ENCODE measurements at places on chromosomes 2 and 18. TPM values are rescaled to one million over a fixed set of nuclear protein-coding genes. Genes with fewer than 3 reads are reported as not detected.

Gene CD8B2
- total RNA-seq, result not detected

Gene TDRD15
- total RNA-seq, result not detected

Gene PRSS56
- total RNA-seq, result 1.9 TPM

Gene ZNF385B
- total RNA-seq, result 24.9 TPM

Gene SCYGR4
- total RNA-seq, result not detected

Gene REG1B
- total RNA-seq, result 1.4 TPM

Gene UPP2
- not detected for total RNA-seq

Gene PREPL
- total RNA-seq, result 47.4 TPM

DNA sequence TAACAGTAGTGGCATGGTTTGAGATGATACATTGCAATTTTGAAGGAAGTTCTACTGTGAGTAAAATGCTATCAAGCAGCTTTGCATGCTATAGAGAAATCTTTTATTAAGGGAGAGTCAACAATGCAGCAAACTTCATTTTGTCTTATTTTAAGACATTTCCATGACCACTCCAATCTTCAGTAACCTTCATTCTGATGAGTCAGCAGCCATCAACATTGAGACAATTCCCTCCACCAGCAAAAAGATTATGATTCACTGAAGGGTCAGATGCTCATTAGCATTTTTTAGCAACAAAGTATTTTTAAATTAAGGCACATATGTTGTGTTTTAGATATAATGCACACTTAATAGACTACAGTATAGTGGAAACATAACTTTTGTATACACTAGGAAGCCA lies 235.7 kb downstream of the DSC3 start:
- no peak overlapping the region for H3K4me3 ChIP-seq
- H3K4me1 ChIP-seq, result no peaks in the 10 kb centered on the region
- DNase-seq, result no peak
- H3K27me3 ChIP-seq, result no peaks in the 10 kb centered on the region
- no peak overlapping the region for H3K27ac ChIP-seq
- H3K36me3 ChIP-seq, result no peaks in the 10 kb centered on the region

GRCh38 chr2:70939839-70940580 lies 4.3 kb downstream of the ATP6V1B1 start:
- H3K36me3 ChIP-seq, result no peaks in the 10 kb centered on the region
- H3K4me3 ChIP-seq, result no peak overlapping the region
- no peaks in the 10 kb centered on the region for H3K27me3 ChIP-seq
- no peaks in the 10 kb centered on the region for H3K4me1 ChIP-seq
- H3K27ac ChIP-seq, result no peak overlapping the region

- no peaks in the 10 kb centered on the region for H3K4me1 ChIP-seq
- no peaks in the 10 kb centered on the region for H3K27me3 ChIP-seq
- no peak overlapping the region for H3K4me3 ChIP-seq
- H3K36me3 ChIP-seq, result peaks cover 9% of the 10 kb centered on the region
- H3K27ac ChIP-seq, result no peak overlapping the region
Observed at GRCh38 chr2:165868211-165868610, 74.2 kb upstream of the GALNT3 start.

DNA sequence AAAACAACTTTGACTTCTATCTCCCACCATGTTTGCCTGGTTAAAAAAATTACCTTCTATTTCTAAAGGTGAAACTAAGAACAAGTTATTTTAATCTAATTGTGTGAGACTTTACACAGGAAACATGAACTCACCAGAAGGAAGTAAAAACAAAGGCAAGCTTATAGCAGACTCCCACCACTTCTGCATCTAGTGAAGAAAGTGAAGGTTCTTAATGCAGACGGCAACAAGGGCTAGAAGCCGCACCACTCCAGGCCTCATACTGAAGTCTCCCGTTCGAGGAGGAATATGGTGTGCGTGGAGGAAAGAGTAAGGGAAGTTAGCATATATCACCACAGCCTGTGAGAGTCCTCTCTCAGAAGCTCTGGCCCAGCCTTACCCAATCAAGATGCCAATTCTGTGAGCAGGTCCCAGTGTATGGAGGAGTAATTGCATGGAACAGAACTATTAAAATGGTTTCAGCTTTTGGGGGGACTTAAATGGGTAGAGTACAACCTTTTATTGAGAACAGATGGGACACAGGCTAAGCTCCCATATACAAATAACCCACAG lies 958.7 kb downstream of the BCL11A start:
- no peak overlapping the region for H3K27ac ChIP-seq
- H3K4me3 ChIP-seq, result no peak overlapping the region
- DNase-seq, result no peak
- H3K36me3 ChIP-seq, result no peaks in the 10 kb centered on the region
- no peaks in the 10 kb centered on the region for H3K27me3 ChIP-seq

- no peaks in the 10 kb centered on the region for H3K4me1 ChIP-seq
- DNase-seq, result no peak
- no peak overlapping the region for H3K27ac ChIP-seq
- no peaks in the 10 kb centered on the region for H3K36me3 ChIP-seq
- H3K27me3 ChIP-seq, result no peaks in the 10 kb centered on the region
- H3K4me3 ChIP-seq, result no peak overlapping the region
Observed at GRCh38 chr2:200649724-200650123, 63.9 kb downstream of the AOX1 start.

DNA sequence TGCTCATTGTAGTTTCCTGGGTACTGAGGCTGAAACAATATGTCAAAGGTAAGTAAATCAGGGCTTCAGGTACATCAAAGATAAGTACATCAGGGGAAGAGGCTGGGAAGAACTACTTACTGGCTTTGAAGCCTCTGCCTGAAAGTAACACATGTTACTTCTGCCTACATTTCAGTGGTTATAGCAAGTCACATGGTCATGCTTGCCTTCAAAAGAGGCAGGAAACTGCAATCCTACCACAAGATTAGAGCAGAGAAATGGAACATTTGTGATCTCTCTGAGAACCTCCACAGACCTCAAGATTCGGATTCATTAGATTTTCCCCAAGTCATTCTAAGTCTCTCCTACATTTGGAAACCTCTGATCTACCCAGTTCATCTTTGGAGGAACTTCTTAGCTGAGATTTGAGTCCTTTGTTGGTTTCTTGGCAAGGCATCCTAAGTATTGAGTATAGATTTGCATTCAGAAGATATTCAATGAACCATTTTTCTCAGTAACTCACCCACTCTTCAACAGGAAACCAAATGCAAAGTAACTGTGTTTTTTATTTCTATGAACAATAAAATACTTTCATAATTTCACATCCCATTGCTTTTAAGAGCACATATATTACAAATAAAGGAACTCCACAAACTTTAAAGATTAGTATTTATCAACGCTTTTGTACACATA lies 48.5 kb upstream of the CCDC195 start:
- no peaks in the 10 kb centered on the region for H3K4me1 ChIP-seq
- no peaks in the 10 kb centered on the region for H3K36me3 ChIP-seq
- no peak for DNase-seq
- H3K27me3 ChIP-seq, result no peaks in the 10 kb centered on the region
- no peak overlapping the region for H3K27ac ChIP-seq

- no peaks in the 10 kb centered on the region for H3K27me3 ChIP-seq
- H3K27ac ChIP-seq, result no peak overlapping the region
- DNase-seq, result no peak
Observed at GRCh38 chr2:118127250-118127649, 39.0 kb downstream of the INSIG2 start.

- H3K4me1 ChIP-seq, result no peaks in the 10 kb centered on the region
- no peaks in the 10 kb centered on the region for H3K36me3 ChIP-seq
- no peak for DNase-seq
- H3K4me3 ChIP-seq, result no peak overlapping the region
- H3K27me3 ChIP-seq, result no peaks in the 10 kb centered on the region
Observed at GRCh38 chr2:486371-486770, 190.8 kb downstream of the TMEM18 start.

GRCh38 chr18:75209951-75210258 lies 692 bp upstream of the TSHZ1 start:
- H3K27me3 ChIP-seq, result no peaks in the 10 kb centered on the region
- no peak for DNase-seq
- H3K27ac ChIP-seq, result peak overlapping the region; percentile 99
- no peaks in the 10 kb centered on the region for H3K36me3 ChIP-seq

GRCh38 chr2:205947621-205948495 lies 138.1 kb downstream of the INO80D start:
- H3K27me3 ChIP-seq, result no peaks in the 10 kb centered on the region
- H3K4me3 ChIP-seq, result no peak overlapping the region
- no peaks in the 10 kb centered on the region for H3K36me3 ChIP-seq

DNA sequence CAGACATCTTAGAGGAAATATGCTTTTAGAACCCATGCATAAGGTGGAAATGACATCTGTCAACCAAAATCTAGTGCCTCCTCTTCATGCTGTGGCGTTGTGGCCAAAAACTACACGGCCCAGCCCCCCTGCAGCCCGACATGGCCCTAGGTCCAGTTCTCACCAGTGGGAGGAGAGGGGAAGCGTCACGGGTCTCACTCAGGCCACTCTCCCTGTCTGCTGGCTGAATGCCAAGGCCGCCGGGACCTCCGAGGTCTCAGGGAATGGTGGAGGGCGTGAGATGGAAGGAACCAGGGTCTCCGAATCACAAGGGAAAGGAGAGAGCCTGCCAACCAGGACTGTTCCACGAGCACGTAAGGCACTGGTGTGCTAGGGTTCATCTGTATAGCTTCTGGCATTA lies 361.0 kb downstream of the ANAPC1 start:
- H3K27me3 ChIP-seq, result no peaks in the 10 kb centered on the region
- no peaks in the 10 kb centered on the region for H3K36me3 ChIP-seq
- H3K4me1 ChIP-seq, result no peaks in the 10 kb centered on the region
- H3K4me3 ChIP-seq, result no peak overlapping the region
- DNase-seq, result no peak
- no peak overlapping the region for H3K27ac ChIP-seq

GRCh38 chr2:206204710-206205109 lies 45.0 kb downstream of the EEF1B2 start:
- DNase-seq, result no peak
- H3K4me3 ChIP-seq, result no peak overlapping the region
- no peaks in the 10 kb centered on the region for H3K4me1 ChIP-seq
- H3K36me3 ChIP-seq, result no peaks in the 10 kb centered on the region
- H3K27ac ChIP-seq, result no peak overlapping the region
- no peaks in the 10 kb centered on the region for H3K27me3 ChIP-seq

- H3K4me1 ChIP-seq, result peaks cover 4% of the 10 kb centered on the region
- H3K27me3 ChIP-seq, result peaks cover 8% of the 10 kb centered on the region
- no peak for DNase-seq
Observed at GRCh38 chr2:19866771-19867170, 35.0 kb downstream of the TTC32 start.

GRCh38 chr2:227717687-227718567 lies at the start of gene SLC19A3:
SLC19A3 (minus strand) TSS chr2:227718028; CDS start chr2:227702318, 15,710 bp downstream.
- H3K4me3 ChIP-seq, result peak within 1 kb of the TSS; percentile 52
- no peaks in the 10 kb centered on the region for H3K4me1 ChIP-seq
- H3K27me3 ChIP-seq, result no peaks in the 10 kb centered on the region
- H3K27ac ChIP-seq, result peak within 1 kb of the TSS; percentile 44
- H3K36me3 ChIP-seq, result no peaks in the 10 kb centered on the region

- no peak for DNase-seq
- H3K36me3 ChIP-seq, result no peaks in the 10 kb centered on the region
- peaks cover 72% of the 10 kb centered on the region for H3K4me1 ChIP-seq
- H3K4me3 ChIP-seq, result no peak overlapping the region
- H3K27ac ChIP-seq, result peak overlapping the region; percentile 19
Observed at GRCh38 chr2:237720444-237720843, 78.1 kb upstream of the RBM44 start.

- no peak for DNase-seq
- H3K4me3 ChIP-seq, result no peak overlapping the region
- H3K27me3 ChIP-seq, result no peaks in the 10 kb centered on the region
- peaks cover 15% of the 10 kb centered on the region for H3K4me1 ChIP-seq
Observed at GRCh38 chr2:62407838-62408237, 98.2 kb downstream of the TMEM17 start.

DNA sequence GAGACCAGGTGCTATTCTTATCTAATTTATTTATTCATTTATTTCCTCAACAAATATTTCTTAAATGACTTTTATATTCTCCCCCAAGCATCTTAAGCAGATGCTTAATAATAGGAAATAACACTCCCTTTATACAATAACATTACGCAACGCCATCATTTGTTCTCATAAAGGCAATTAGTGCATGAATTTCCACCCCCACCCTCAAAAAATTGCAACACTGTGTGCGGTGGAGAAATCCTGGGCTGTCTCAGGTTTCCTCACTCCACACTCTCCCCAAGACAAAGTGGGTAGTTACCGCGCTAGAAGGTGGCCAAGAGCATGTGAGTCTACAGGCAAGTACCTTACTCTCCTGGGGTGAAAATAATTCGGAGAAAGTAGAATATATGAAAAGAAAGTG lies 37.0 kb upstream of the CTDP1 start:
- H3K27me3 ChIP-seq, result peaks cover 10% of the 10 kb centered on the region
- no peaks in the 10 kb centered on the region for H3K36me3 ChIP-seq
- peaks cover 4% of the 10 kb centered on the region for H3K4me1 ChIP-seq
- H3K27ac ChIP-seq, result no peak overlapping the region

DNA sequence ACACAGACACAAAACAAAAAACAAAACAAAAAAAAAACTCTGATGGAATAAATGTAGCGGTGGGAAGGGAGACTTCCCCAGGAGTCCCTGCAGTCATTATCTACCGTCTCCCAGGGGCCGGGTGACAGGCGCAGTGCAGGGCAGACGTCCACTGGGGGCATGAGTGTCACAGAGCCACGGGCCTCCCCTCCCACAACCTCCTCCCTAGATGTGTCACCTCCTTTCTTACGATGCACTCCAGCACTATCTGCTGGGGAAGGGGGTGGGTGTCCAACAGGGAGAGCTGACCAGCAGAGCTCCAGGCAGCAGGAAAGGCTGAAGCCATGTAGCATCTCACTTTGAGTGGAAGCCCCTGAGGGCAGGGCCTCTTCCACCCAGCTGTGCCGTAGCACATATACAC lies 84.5 kb downstream of the LONRF2 start:
- H3K4me1 ChIP-seq, result no peaks in the 10 kb centered on the region
- DNase-seq, result no peak
- no peaks in the 10 kb centered on the region for H3K36me3 ChIP-seq

- DNase-seq, result no peak
- no peaks in the 10 kb centered on the region for H3K27me3 ChIP-seq
- H3K36me3 ChIP-seq, result no peaks in the 10 kb centered on the region
- H3K27ac ChIP-seq, result peak overlapping the region; percentile 65
Observed at GRCh38 chr2:190627448-190628412, 21.2 kb upstream of the NAB1 start.

All from gastrocnemius medialis (tissue), 4 donors.